ENCODE measurements at places on chromosomes 6 and 20.

DNA sequence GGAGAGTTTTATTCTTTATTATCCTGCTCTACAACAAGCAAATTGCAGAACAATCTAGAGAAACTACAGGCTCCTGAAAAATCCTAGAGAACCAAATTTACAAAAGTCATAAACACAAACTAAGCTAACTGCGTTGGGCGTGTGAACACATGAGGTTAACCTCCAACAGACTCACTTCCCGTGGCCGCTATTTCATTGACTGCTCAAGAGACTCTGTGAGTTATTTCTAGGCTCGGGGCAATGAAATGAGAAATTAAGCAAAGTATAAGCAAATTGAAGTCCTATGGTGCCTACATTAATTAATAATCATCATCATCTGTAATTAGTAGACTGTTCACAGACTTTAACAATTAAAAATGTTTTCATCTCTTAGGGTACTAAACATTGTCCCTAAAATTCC is 100.0 kb downstream of the MBOAT1 start:
- no peak for DNase-seq

DNA sequence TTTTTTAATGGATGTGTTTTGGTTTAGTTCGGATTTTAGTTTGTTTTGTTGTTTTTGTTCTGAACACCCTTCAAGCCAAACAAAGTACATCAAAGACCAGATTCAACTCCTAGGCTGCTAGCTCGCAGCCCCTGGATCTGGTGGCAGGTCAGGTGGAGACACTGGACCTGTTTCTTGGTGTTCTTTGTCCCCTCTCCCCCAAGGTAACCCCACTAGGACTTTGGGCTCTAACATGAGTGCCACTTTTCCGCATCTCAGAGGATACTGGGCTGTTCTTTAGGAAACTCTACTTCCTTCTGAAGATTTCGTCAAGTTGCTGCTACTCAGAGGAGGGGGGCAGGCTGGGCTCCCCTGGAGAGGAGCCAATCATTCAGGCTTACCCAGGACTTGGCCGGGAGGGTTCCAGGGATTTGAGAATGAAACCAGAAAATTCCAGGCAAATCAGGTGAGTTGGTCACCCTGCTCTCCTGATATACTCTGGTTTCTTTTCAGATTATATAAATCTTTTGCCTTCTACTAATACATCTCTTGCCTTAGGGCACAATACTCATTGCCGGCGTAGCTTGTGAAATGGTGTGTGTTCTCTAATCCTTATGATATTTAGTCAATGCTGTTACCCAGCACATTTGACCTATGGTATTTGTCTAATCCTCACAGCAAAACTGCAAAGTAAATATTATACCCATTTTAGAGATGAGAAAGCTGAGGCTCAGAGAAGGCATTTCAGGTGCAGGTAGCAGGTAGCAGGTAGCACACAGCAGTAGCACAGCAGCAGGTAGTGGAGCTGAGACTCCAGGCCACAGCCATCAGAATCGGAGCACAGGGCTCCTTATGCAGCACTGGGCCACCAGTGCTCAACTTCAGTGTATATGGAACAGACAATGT is 291.6 kb downstream of the TSHZ2 start:
- no peak for DNase-seq

DNA sequence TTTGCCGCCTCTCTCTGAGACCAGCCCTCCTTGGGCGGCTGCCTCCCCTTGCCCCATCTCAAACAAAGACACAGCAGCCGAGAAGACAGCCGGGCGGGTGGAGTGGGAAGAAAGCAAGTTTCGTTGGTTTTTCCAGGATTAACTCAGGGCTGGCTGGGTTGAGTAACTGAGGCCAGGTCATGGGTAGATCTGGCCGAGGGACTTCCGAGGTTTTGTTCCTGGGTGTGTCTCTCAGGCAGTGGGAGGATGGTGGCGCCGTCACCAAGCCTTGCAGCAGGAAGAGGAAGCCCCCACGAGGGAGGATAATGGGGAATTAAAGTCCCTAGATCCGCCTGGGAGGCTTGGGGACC is 167.2 kb downstream of the TTLL2 start:
- no peak for DNase-seq

GRCh38 chr20:13325033-13325432 is 104.0 kb downstream of the ISM1 start:
- DNase-seq, result no peak

DNA sequence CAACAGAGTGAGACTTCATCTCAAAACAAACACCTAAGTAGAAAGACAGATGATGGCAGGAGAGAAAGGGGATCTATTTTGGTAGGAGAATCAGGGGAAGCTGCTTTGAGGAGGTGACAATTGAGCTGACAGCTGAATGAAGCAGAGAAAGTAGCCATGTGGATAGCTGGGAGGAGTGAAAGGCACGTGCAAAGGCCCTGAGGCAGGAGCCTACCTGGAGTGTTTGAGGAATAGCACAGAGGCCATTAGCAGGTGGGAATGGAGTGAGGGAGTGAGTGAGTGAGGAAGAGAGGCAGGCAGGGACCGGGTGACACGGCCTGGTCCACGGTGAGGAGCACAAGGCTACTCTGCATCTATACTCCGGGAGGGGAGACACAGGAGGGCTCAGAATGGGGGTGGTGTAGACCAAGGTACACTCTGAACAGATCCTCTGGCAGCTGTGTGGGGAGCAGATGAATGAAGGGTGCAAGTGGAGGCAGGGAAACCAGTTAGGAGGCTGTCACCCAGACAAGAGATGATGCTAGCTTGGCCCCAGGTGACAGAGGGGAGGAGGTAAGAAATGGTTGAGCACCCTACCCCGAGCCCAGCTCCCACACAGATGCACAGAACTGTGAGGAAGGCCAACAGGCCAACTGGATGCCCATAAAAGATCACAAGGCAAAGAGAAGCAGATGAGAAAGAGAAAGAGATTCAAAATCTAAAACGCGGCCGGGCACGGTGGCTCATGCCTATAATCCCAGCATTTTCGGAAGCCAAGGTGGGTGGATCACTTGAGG is 43.6 kb downstream of the NFATC2 start:
- no peak for DNase-seq

GRCh38 chr20:19786311-19786710 is 28.3 kb downstream of the RIN2 start:
- DNase-seq, result no peak

DNA sequence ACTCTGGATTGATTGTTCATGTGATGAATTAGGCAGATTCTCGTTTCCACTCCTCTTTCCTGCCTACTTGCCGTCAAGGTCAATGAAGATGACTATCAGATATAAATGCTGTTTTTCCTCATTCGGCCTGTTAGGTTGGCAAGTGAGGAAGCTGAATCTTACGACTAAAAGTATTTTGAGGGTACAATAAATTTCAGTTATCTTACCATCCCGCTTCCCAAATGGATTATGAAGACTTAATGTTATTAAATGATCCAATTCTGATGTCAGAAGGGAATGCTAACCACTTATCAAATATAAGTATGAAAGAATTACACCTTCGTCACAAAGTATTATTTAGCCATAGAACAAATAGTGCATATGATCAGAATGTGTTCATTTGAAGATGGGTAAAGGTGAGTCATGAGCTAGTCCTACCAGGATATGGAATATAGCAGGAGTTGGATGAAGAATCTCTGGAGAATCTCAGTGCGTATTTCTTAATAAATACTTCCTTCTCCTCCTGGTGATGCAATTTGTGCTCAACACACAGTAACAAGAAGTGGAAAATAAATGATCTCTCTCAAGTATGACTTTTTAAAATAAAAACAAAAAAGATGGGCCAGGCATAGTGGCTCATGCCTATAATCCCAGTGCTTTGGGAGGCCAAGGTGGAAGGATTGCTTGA is 4.6 kb downstream of the GPLD1 start:
- no peak for DNase-seq
